ENCODE measurements at places on chromosomes 12 and 14.

DNA sequence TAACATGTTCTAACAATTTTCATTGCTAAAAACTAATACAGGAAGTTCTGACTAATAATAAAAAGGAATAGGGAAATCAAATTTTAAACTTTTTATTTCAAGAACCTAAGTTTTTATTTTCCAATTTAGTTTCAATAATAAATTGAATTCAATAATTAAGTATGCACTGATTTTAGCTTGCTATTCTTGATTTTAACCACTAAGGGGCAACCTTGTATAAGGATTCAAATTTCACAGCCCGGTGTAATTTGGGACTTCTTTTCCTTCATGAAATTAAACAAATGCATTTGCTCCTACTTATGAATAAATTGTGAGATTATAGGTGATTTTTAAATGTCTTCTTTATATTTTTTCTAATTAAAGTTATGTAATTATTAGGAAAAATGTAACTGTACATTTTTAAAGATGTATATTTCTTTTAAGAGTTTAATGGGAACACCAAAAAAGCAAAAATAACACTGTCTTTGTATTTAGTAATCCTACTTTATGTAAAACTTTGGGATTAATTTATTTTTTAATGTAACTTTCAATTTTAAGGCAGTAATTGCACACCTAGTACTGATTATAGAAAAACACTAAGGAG is 241.4 kb upstream of the PDZRN4 start:
- DNase-seq, result no peak

DNA sequence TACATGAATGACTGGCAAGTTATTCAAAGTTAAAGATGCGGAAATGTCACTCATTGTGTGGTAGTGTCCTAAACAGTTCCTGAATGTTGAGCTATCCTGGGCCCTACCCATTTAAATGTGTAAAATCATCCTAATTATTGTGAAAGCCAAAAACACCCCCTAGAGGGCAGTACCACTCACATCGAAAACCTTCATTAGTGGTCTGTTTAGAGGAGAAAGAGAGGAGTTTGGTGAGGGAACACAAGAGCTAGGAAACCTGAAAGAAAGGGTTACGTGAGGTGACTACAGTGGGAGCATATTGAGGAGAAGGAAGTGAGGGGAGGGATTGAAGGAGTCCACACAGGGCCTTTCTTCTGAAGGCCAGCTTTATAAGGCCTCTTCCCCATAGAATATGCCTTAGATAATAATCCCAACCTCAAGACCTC is 2.5 kb upstream of the TEP1 start:
- DNase-seq, result no peak

DNA sequence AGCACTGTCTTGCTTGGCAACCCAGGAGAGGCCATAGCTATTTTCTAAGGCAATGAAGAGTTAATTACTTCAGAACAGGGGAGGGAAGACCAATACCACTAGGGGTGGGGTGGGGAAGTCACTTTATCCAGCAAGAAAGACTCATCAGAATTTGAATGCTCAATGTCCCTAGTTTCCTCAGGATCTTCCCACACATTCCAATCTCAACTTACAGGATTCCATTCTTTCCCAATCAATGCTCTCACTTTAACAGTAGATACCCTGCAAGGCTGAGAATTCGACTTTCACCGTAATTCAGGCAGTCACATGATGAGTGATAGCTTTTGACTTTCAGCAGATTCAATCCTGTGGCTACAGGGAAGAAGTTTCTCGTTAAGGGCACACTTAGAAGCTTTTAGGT is 526.6 kb upstream of the SEL1L start:
- peak; percentile 47 for DNase-seq

DNA sequence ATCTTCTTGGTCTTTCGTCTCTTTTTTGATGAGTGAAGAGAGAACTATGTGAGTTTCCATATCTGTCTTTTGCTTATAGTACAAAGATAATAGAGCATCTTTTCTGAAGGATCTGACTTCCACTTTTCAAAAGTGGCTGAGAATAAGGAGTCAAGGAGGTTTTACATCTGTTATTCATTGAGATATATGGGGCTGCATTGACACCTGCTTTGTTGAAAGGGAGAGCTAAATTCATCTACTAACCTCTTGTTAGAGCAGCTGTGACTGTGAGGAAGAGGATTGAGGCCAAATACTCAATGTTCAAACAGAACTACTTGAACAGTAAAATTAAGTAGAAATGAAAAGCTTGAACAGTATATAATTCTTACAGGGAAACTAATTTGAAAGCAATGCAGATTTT is 130.2 kb upstream of the ATP2B1 start:
- no peak for DNase-seq

DNA sequence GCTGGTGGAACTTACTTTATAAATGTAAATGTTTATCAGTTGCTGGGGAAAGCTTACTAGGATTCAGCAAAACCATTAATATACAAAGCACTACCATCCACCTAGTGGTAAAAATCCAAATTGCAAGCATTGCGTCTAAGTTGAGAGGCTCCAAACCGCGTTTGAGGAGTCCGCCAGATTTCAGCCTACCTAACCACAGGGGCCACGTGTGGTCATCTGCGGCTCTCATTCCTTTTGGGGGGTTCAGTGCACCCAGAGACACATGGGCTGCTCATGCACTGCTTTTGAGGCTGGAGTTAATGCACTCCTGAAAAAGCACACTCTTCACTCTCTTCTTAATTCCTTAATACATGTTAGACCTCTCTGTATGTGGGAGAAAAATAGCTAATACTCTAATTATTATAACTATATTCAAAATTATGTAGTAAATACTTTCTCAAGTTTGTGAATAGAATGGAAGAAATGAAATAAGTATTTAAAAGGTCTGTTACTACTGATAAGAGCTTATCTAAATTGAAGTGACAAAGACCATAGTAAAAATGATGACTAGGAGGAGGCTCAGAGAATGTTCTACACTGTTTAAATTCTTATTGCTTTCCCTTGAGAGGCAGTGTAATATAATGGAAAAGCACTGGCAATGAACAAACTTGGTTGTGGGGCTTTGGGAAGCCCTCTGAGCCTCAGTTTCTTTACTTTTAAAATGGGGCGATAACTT is 41.4 kb upstream of the MANSC4 start:
- peak; percentile 61 for DNase-seq

- no peak for DNase-seq
Observed at GRCh38 chr12:111196532-111196931, 172.4 kb downstream of the PHETA1 start.

- no peak for DNase-seq
Observed at GRCh38 chr12:88383405-88383804, 196.9 kb downstream of the KITLG start.

- peak; percentile 62 for DNase-seq
Observed at GRCh38 chr12:121089031-121089812, 43.5 kb upstream of the P2RX7 start.

GRCh38 chr12:111438481-111438880 is 32.8 kb downstream of the SH2B3 start:
- no peak for DNase-seq

GRCh38 chr14:91177073-91178034 is 63.5 kb downstream of the DGLUCY start:
- peak; percentile 48 for DNase-seq

- DNase-seq, result no peak
Observed at GRCh38 chr12:129610601-129611120, 293.2 kb downstream of the TMEM132D start.

DNA sequence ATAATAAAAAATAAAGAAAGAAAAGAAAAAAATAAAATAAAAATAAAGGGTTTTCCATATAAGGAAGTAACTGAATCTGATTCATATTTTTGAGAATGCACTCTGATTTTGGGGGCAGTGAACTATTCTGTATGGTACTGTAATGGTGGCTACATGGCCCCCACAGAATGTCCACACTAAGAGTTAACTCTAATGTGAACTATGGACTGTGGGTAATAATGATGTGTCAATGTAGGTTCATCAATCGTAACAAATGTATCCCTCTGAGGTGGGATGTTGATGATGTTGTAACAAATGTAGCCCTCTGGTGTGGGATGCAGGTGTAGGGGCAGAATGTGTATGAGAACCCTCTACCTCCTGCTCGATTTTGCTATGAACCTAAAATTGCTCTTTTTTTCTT is 13.8 kb downstream of the KRT8 start:
- no peak for DNase-seq

GRCh38 chr12:11986165-11986564 is 84.6 kb upstream of the BCL2L14 start:
- DNase-seq, result no peak

DNA sequence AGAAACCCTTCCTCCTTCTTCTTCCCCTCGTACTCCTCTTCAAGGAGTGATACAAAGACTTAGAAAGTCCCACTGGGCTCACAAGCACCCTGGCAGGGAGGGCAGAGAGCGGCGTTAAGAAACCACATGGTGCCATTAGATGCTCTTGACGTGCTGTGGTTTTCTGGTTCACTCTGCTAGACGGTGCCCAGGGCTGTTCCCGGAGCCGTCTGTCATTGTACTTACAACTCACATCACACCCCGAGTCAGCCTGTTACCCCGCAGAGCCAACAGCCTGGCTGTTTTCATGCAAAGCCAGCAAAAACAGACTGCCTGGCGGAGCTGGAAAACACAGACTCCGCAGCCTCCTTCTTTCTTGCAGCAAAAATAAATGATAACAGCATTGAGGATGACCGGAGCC is 232.6 kb upstream of the TBX3 start:
- no peak for DNase-seq

GRCh38 chr12:86091681-86092080 is 164.5 kb downstream of the MGAT4C start:
- no peak for DNase-seq

DNA sequence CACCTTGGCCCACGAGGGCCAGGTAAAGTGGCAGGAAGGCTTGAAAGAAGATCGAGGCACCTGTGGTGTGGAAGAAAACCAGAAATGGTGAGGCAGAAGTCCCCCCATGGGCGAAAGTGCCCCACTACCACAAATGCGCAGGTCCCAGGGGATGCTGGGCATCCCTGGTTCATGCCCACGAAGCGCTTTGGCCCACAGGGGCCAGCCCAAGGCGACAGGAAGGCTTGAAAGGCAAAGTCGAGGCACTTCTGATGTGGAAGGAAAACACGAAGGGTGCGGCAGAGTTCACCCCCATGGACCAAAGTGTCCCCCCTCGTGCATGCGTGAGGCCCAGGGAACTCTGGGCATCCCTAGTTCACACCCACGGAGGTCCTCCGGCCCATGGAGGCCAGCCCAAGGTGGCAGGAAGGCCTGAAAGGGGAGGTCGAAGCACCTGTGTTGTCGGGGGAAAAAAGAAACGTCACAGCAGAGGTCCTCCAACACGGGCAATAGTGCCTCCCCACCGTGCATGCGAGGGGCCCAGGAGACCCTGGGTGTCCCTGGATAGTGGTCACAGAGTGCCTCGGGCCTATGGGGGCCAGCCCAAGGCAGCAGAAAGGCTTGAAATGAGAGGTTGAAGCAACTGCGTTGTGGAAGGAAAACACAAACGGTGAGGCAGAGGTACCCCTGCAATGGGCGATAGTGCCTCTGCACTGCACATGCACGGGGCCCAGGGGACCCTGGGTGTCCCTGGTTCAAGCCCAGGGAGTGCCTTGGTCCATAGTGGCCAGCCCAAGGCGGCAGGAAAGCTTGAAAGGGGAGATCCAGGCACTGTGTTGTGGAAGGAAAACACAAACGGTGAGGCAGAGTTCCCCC is 373.9 kb downstream of the ALG10 start:
- peak; percentile 13 for DNase-seq

- peak; percentile 76 for DNase-seq
Observed at GRCh38 chr14:76767681-76768656, 6.7 kb downstream of the VASH1 start.

- DNase-seq, result peak; percentile 25
Observed at GRCh38 chr14:104353921-104354701, 215.7 kb downstream of the KIF26A start.

GRCh38 chr14:21617614-21618013 is 17.1 kb downstream of the OR10G2 start:
- DNase-seq, result peak; percentile 34

DNA sequence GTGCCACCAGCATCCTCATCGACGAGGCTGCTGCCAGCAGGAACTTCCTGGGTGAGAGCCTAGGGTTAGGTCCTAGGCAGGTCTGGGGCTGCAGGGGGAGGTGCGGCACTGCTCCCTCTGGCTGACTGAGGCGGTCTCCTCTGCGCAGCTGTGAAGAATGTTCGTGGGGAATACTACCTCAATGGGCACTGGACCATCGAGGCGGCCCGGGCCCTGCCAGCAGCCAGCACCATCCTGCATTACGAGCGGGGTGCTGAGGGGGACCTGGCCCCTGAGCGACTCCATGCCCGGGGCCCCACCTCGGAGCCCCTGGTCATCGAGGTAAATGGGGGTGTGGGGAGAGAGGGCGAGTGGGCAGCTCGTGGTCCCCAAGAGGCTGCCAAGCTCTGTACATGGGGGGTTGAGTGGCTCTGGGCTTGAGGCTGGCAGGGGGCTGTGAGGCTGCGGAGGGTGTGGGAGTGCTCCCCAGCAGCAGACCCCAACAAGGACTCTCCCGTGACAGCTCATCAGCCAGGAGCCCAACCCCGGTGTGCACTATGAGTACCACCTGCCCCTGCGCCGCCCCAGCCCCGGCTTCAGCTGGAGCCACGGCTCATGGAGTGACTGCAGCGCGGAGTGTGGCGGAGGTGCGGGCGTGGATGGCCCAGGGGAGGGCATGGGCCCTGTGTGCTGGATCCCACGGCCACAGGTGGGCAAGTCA is 14.4 kb downstream of the PAPLN start:
- no peak for DNase-seq

GRCh38 chr12:131565267-131566015 is 145.4 kb upstream of the SFSWAP start:
- DNase-seq, result no peak

GRCh38 chr12:26767116-26767515 is 65.9 kb downstream of the ITPR2 start:
- DNase-seq, result no peak

- DNase-seq, result no peak
Observed at GRCh38 chr12:113697104-113697503, 225.4 kb upstream of the LHX5 start.

DNA sequence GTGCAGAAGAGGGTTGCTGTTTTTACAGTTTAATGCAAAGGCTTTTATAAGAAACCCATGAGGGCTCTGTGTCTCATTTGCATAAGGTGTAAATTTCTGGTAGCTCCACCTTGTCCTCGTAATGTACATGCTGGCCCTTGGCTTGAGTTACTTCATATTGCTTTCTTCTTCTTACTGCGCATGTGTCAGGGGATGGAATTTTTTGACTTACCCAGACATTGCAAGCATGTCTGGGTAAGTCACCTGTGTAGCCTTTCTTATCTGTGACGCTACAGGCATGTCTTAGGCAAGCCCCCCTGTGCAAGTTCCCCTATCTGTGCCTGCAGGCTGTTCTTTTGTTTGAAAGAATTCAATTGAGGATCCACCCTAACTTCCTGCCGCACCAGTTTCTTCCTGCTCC is 274.2 kb downstream of the ETNK1 start:
- DNase-seq, result peak; percentile 68

- no peak for DNase-seq
Observed at GRCh38 chr14:102452302-102452701, 57.3 kb downstream of the ANKRD9 start.

GRCh38 chr12:86286119-86286518 is 29.9 kb upstream of the MGAT4C start:
- no peak for DNase-seq

DNA sequence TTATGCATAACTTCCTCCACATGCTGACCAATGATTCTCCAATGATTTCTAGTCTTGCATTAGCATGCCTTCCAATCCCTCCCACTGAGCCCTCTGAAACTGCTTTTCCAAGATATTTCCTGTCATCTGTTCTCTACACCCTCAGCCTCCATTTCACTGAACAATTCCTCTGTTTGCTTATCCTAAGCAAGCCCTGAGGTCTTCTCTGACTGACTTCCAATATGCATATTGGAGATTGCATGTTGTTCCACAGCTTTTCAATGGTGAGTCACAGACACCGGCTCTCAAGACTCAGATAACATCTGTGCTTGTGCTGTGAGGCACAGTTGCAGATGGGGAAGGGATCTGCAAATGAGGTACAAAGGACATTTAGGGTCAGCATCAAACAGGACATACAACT is 141.0 kb downstream of the SLC16A7 start:
- no peak for DNase-seq

Data from H9 (cell line).